ENCODE measurements at places on chromosomes 1 and 21. TPM values are rescaled to one million over a fixed set of nuclear protein-coding genes. Genes with fewer than 3 reads are reported as not detected.

The PLD5 gene
- not detected for total RNA-seq

The CYP4A11 gene
- total RNA-seq, result not detected

DNA sequence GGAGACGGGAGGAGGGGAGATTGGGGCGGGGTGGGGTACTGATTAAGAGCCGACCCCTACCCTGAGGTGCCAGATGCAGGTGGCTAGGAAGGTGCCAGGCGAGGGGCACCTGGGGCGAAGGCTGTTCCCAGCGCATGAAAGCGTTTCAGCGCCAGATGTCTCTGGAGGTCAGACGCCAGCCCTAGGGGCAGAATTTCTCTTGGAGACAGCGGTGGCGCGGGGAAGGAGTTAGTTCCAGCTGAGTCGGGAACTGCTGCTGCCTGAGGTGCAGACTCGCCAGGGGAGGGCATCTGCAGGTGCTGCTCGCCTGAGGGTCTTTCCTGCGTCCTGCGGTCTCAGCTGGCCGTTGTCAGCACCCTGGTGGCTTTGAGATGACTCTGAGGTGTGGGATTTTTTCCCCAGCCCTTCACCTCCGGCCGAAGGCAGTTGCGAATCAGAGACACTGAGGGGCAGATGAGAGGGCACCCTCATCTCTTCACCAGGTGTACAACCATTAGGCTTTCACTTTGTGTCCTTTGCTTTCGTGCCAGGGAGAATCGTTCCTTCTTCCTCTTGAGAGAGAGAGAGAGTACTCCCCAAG is 539 bp downstream of the CGN start:
- DNase-seq, result peak; percentile 29

DNA sequence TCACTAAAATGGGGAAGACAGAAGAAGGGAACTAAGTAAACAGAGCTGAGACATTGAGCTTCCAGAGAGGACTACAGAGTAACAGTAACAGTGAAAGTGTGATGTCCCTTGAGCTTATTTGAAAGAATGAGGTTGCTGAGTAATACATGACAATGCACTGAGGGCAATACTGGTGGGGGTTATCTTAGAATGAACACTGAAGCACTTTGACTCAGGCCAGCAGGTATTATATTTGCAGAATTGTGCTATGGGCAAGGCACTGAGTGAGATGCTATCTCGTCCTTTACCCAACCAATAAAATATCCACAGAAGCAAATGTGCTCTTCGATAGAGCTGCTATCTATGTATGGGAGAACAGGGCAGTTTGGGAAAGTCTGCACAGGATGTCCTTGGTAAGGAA is 133.2 kb downstream of the DISP1 start:
- DNase-seq, result no peak

GRCh38 chr1:193558491-193559028 is 372.1 kb upstream of the B3GALT2 start:
- DNase-seq, result peak; percentile 17

DNA sequence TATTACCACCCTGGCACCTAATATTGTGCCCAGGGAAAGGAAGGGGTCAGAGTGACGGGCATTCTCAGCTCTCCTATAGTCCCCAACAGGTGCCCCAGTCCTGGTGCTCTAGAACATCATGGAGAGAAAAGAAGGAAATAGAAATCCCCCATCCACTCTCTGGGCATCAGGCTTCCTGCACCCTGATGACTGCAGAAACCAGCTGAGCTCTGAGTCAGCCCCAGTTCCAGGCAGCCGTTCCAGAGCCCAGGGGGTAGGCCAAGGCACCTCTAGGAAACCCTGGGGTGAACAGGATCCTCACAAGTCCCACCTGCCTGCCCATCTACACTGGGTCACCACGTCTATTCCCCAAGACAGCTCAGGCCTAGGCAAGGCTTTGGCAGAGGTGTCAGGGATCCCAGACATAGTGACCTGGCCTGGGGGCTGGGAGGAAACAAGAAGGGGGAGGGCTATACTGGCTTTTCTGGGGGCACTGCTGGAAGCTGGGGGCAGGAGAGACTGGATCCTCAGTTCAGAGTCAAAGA is 709 bp downstream of the NECTIN4 start:
- no peak for DNase-seq

GRCh38 chr1:182395906-182396305 is 4.3 kb upstream of the GLUL start:
- DNase-seq, result no peak

GRCh38 chr1:66237722-66238479 is 296.1 kb upstream of the SGIP1 start:
- DNase-seq, result no peak

Data from CD4-positive, alpha-beta memory T cell (primary cell).